ENCODE measurements at places on chromosomes 4 and X.

DNA sequence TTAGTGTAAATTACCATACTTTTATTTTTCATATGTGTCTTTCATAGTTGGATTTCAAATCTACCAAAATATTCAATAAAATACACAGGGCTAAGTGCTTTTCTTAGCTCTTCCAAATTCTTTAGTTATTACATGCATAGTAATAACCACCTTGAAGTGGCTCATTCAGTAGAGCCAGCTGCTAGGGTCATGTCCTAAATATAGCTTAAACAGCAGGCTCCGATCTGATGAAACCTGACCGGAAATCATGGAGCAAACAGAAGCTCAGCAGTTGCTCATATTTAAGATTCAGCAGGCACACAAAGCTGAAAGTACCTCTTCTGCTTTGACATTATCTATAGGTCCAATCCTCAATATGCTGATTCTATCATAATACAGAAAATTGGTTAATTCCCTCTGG lies 1470.4 kb downstream of the ADGRL3 start:
- DNase-seq, result peak; percentile 30

DNA sequence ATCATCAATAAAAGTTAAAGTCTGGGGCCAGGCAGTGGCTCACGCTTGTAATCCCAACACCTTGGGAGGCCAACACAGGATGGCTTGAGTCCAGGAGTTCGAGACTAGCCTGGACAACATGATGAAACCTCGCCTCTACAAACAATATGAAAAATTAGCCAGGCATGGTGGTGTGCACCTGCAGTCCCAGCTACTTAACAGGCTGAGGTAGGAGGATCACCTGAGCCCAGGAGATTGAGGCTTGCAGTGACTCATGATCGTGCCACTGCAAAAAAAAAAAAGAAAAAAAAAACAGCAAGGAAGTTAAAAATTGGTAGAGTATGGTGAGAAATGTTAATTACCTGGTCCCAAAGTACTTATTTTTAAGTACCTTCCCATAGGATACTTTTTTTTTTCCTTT lies 27.5 kb downstream of the FBXW7 start:
- no peak for DNase-seq

DNA sequence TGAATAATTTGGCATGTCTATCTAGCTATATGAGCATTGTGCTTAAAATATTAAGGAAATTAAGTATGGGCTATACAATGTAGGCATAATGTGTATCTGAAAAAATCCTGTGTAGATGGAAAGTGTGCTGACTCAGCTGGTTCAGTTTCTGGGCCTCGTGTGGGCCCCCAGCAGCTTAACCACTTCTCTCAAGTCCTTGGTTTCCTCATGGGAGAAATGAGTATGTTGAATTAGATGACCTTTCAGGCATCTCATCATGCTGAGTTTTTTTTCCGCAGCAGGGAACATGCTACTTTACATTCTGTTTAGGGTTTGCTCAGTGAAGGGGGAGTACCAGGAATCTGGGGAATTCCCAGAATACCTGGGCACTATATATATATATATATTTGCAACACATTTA lies 30.5 kb downstream of the RHOH start:
- DNase-seq, result no peak

- DNase-seq, result no peak
Observed at GRCh38 chrX:23883737-23884354, 23.9 kb downstream of the APOO start.

DNA sequence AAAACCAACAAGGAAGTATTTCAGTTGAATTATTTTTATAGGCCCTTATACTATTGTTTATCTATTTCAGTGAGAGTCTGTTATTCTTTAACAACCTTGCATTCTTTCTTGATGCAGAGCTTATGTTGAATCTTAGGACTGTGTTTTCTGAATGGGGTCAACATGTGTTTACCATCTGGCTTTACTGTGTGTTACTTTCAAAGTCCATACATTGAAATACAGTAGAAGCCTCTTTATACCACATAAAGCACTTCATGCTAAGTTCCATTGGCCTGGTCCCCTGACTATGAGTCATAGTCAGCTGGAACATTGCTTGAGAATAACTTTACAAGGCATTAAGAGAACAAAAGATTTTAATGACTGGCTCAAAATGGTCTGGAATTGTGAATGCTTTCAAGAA lies 152.6 kb downstream of the GASK1B start:
- DNase-seq, result peak; percentile 57

- DNase-seq, result no peak
Observed at GRCh38 chrX:12874581-12874980, 7.7 kb downstream of the TLR7 start.

DNA sequence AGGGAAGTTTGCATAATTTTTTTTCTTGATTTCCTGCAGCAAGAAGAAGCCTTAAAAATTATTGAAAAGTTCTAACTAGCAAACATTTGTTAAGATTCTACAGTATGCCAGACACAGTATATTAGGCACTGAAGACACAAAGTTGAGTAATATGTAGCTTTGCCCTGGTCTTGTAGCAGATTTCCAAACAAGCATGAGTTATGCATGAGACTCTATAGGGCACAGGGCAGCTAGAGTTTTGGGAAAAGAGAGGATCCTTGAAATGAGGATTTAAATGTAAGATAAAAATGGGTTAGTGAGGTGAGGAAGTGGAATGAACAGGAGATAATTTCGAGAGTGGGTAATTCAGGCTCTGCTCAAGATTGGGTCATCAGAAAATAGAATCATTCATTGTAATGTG lies 8.6 kb upstream of the GPRIN3 start:
- DNase-seq, result no peak

DNA sequence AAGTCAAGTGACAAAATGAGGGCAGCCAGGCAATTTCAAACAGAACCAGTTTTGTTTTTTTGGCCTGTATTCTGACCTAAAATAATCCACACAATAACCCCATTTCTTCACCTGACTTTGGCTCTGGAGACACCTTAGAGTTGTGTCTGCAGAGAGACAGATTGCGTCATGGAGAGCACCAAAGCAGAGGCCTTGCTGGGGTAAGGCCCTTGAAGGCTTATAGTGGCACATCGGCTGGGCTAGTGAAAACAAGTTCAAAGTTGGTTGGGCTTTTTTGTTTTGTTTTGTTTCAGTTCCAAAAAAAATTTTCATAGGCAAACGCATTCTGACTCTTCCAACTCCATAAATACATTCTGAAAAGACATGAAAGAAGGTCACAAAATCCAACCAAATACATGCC lies 34.4 kb downstream of the PARM1 start:
- DNase-seq, result no peak

- no peak for DNase-seq
Observed at GRCh38 chr4:14640476-14640875, 361.8 kb upstream of the CPEB2 start.

DNA sequence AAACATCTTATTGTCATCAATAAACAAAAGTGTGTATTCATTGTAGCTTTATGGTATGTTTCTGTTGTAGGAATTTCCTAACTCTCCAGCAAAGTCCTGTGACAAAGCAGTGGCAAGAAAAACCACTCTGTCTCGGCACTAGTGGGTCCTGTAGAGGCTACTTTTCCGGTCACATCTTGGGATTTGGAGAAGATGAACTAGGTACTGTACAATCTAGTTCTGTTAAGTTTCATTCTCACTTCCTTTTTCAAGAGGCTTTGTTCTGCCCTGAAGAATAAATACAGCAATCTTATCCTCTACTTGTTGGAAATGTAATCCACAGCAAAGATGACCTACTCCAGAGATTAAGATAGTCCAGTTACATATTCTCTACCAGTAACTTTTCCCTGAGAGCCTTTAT lies 69.3 kb downstream of the HHIP start:
- no peak for DNase-seq

DNA sequence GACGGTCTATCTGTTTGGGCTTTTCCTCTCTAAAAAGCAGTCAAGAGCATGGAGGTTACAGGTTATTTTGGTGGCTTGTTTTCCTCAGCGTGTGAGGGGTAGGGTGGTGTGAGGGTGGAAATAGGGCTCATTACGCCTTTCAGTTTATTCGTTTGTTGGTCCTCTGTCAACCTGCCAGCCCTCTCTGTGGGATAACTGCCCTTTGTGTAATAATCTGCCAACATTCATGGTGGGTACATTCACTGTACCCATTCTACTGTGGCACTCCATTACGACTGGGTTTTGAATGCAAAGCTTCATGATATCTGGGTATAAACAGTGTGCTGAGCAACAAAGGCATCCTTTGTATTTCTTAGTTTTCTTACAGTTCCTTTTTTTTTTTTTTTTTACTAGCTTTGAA lies 136.4 kb downstream of the ADGRL3 start:
- no peak for DNase-seq

DNA sequence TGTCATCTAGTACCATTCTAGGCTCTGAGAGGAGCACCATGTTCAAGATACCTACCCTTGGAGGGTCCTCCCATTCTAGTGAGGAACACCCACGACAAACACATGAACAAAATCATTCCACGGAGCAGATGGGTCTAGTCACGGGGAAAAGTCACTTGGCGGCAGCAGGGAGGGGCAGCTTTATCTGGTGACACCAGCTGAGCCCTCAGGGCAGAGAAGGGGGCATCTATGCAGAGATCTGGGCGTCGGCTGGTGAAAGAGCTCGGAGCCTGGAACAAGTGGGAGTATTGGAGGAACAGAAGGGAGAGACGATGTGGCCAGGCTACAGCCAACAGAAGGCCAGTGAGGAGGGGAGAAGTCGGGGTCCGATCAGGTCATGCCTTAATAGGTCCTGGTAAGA lies 11.9 kb upstream of the PDHA1 start:
- DNase-seq, result no peak

GRCh38 chr4:120432301-120432860 lies 365.7 kb upstream of the MAD2L1 start:
- peak; percentile 42 for DNase-seq

- DNase-seq, result peak; percentile 9
Observed at GRCh38 chrX:1417921-1418771, 26.2 kb upstream of the SLC25A6 start.

DNA sequence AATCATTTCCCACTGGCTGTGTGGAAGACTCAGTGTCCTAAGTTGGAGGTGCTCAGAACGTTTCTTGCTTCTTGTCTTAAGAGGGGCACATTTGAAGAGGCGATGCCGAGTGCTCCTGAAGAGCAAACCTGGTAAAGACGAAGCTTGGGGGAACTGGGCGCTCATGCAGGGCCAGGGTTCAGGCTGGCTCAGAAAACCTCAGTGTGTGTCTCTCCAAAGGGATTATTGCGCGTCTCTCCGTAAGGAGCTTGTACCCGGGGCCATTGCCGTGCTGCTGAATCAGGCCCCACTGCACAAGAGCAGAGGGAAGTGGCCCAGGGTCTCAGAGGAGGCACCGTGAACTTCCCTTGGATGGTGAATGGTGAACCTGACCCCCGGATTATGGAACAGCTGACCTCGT lies 44.4 kb downstream of the PSAPL1 start:
- DNase-seq, result peak; percentile 7

DNA sequence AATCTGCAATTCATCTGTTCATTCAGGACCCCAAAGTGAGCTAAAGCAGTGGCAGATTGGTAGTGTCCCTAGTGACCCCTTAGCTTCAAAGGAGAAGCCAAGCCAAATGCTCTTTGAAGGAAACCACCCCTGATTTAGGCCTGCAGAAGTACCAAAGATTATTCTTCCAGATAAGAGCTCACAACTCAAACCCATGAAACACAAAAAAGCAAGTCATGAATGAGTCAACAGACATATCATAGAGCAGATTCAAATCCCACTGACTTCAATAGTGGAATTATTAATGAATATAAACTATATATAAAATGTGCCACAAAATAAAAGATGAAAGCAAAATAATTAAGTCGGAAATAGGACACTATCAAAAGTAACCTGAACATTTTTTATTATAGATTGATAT lies 197.6 kb downstream of the SCFD2 start:
- DNase-seq, result no peak

GRCh38 chr4:82241534-82241933 lies 132.3 kb downstream of the HNRNPD start:
- no peak for DNase-seq

GRCh38 chrX:116292183-116292582 lies 121.6 kb downstream of the AGTR2 start:
- DNase-seq, result no peak

- no peak for DNase-seq
Observed at GRCh38 chrX:41449131-41449530, 2.0 kb downstream of the NYX start.

DNA sequence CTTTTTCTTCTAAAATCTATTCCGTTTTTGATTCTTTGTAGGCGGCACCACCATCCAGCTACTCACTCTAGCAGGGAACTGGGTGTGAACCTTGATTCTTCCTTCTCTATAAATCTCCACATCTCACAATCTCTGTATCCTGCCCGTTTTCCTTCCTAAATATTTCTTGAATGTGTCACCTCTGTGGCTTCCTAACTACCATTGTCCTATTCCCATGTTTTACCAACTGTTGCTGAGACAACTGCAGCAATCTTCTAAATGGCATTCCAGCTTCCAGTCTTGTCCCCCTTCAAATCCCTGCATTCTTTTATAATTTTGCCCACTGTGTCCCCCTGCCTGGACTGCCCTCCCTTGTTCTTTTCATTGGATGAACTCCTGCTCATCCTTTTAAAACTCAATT lies 641.3 kb downstream of the RPA4 start:
- DNase-seq, result no peak

DNA sequence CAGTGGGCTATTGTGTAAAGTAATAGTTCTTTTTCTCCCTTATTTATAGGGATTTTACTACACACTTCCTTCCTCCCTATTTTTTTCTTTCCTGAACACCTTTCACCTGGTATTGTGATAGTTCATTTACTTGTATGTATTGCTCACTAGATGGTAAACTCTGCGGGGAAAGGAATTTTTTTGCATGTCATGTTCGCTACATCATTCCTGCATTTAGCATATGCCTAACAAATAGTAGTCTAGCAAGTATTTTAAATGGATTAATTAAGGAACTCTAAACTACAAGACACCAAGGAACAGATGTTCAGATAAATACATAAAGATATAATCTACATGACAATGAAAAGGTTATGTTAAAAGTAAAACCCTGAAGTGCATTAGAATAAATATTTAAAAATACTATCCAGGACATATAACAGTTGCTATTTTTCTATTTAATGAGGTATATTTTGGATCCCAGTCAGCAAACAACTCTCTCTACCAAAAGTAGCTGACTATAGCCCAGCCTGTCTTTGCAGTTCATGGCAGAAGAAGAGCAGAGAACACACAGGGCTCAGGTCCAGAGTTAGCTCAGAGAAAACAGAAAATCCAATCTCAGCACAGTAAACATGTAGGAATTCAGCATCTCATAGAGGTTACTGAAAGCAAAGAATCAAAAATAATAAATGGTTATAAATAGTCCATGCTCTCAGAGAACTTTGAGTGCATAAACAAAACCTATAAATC lies 87.8 kb downstream of the PACRGL start:
- DNase-seq, result no peak

GRCh38 chrX:69093960-69094871 lies 71.0 kb downstream of the PJA1 start:
- no peak for DNase-seq

DNA sequence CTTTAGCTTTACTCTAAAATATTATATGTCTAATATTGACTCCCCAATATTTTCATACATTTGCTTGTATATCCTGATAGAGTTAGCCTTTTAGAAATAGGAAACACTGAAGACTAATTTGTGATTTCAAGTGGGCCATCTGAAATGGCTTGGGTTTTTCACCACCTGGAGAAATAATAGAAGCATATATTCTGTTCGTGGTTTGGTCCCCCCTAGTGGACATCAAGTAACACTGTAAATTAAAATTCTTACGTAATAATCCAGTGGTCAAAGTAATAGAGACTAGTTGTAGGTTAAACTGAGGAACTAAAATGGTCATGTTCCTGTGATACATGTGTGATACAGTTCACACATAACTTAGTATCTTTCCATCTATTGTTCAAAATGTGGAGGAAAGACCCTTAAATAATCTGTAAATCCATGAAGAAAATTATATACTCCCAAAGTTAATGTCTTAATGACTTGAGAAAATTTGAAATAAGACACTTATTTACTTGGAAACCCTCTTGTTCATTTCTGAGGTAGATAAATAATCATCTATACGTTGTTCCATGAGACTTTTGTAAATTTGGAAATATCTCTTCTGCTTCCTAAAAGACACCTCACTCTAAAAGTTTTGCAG lies 79.8 kb upstream of the SMARCAD1 start:
- DNase-seq, result no peak

All from right hindlimb (tissue), 1 donor.